Stimulated activated CD4-positive, alpha-beta T cell treated with anti-CD3 and anti-CD28 coated beads, Interleukin-1b, Interleukin-23, amount 100 ng/mL, for 24 hours (primary cell): ENCODE measurements at places on chromosomes 1 and 21.

DNA sequence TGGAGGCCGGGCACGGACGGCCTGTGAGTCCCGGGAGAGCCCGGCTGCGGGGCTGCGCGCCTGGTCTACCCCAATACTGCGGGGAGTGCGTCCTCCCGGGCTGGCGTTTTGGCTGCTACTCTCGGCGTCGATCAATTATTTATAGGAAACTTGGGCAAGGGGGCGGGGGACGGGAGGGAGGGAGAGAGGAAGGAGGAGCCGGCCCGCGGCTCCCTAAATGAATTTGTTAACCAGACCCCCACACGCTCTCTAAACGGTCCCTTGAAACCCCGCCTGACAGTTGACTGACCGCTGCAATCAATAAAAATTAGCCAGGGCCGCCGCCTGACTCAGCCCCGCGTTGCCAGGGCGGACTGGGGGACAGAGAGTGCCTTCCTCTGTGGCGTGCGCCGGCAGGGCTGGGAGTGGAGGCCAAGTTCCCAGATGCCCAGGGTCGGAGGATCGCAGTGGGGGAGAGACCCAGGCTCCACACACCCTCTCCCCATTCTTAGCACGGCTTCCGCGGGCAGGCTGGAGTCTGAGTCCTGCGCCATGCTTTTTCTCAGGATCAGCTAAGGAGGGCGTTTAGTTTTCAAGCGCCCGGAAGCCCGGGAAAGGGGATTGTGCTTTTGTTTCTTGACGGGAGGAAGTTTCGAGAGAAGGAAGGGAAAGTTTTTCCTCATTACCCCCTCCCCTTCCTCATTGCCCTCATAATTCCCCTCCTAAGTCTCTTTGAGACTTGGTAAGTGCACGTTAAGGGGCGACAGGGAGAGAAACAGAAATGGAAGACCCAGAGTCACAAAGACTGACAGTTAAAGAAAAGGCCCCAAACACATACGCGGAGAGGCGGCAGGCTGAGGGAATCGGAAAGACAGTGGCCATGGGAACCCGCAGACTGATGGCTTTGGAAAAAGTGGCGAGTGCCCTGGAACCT, 6.2 kb downstream of the PAX7 start:
- DNase-seq, result no peak

DNA sequence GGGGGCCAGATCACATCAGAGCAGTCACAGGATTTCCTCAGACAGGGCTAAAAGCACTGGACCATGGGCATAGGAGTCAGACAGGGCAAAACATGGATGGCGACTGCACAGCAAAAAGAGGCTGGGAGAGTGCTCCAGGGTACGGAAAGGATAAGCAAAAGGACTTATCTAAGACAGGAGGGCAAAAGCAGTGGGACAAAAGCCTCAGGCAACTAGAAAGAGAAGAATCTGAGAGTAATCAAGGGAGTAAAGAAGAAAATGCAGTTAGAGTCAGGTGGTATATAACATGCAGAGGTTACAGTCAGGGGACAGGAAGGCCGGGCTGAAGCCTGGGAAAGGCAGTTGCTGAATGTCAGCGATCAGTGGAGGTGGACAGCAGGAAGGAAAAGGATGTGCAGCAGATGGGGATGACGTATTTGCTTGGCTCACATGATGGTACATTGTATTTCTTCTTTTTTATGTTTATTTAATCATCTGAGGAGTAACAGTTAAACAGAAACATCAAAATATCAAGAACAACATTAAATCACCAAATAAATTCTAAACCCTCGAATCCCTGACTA, 63.1 kb upstream of the CNN3 start:
- DNase-seq, result no peak

DNA sequence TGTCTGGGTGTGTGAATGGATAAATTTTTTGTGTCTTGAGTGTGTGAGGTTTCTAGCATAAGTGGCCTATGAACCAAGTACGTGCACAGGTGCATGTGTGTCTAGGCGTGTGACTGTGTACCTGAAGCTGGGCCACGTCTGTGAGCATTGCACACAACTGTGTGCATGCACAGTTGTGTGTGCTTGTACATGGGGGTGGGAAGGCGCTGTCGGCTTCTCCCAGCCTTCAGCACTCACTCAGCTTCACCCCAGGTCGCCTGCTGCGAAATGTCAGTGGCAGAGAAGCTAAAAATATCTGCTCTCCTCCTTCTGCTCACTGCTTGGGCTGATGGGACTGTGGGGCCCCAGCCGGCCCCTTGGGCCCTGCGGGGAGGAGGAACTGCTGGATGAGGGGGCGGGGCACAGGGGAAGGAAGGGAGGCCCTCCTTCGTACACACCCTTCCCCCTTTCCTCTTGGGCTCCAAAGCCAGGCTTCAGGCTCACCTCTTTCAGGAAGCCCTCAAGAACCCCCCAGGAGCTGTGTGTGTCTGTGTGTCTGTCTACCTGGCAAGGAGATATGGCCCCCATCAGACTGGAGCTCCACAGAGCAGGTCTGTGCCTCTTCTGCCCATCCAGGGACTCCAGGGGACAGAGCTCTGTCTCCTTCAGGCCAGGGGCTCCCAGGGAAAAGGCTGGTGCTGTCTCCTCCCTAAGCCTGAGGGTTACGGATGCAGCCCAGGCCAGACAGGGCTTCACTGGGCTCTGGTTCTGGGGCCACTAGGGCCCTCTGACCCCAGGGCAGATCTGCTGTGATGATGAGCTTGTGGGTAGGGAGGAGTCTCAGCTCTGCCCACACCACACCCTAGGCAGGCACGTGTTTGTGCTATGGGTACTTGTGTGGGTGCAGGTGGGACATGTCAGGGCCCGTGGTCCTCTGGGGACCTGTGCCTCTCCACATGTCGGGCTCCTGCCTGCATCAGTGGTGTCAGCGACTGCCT, 35.6 kb upstream of the WASF2 start:
- DNase-seq, result no peak

GRCh38 chr1:109933856-109934711, 23.4 kb downstream of the CSF1 start:
- DNase-seq, result no peak

GRCh38 chr1:206579747-206580437, 32.4 kb downstream of the EIF2D start:
- peak; percentile 75 for DNase-seq

DNA sequence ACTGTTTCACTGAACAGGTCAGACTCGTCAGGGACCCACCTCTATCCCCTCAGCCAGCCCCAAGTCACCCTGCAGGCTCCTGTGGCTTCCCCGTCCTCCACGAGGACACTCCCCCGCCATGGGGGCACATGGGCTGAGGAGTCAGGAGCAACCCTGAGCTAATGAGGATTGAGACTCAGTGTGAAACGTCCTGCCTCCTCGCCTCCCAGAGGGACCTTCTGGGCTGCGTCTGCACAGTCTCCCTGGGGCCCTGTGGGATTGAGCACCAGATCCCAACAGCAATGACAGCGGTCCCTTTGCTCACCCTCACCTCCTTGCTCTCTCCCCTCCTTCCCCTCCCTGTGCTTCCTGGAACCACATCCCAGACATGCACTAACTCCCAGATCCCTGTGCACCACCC, 18.9 kb upstream of the SLC25A33 start:
- no peak for DNase-seq

- peak; percentile 51 for DNase-seq
Measured at GRCh38 chr1:15323351-15323988, 76.4 kb downstream of the FHAD1 start.

DNA sequence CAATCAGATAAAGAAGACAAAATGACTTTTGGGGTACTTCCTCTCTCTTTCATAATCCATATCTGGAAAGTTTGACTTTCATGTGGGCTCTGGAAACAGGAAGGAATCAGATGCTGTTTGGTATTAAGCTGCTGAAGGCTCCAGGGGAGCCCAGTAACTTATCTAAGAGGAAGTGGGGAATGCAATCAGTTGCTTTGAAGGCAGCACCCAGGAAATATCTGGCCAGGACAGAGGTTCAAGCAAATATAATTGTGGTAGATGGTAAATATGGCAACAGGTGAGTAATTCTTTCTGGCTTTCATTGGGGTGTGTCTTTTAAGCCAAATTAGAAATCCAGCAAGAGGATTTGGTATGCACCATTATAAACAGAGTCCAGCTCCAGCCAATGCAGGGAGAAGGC, 44.4 kb downstream of the COLGALT2 start:
- DNase-seq, result no peak

DNA sequence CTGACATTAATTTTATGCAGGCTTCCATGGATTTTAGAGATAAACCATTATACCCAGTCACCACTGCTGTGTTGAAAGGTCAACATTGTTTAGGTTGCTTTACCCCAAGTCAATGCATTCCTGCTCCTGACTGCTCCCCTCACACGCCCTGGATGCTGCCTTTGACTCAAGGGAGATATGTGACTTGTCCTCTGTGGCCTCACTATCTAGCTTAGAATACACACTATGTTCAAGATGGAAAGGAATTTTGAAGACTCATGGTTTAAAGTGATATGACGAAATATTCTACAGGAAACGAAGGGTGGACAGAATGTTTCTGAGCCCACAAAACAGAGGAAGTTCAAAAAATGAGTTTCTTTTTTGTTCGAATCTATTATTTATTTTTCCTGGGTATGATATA, 170.4 kb upstream of the NR5A2 start:
- DNase-seq, result no peak

DNA sequence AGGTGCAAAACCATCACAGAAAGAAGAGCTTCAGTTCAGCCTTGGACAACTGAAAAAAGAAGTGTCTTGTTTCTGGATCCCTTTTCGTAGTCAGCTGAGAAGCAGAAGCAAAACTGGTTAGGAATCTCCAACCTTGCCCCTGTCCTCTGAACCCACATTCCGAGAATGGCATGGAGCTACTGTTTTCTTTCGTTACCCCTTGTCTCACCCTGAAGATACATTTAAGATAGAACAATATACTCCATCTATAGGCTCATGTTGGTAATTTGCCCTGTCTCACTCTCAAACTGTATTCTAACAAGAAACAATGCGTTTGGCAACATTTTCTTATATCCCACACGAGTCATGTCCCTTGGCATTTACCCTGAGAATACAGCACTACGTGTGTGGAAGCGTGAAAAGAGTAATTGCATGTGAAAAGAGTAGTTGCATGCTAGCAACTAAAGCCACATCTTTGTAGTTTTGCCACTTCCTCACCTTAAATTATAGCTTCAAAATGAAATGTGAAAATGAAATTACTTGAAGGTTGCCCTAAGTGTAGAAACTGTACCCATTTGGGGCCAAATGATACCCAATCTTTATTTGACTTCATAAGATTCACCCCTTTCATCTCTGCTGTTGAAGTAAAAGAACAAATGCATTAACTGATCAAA, 5.3 kb downstream of the SLAMF7 start:
- DNase-seq, result no peak

DNA sequence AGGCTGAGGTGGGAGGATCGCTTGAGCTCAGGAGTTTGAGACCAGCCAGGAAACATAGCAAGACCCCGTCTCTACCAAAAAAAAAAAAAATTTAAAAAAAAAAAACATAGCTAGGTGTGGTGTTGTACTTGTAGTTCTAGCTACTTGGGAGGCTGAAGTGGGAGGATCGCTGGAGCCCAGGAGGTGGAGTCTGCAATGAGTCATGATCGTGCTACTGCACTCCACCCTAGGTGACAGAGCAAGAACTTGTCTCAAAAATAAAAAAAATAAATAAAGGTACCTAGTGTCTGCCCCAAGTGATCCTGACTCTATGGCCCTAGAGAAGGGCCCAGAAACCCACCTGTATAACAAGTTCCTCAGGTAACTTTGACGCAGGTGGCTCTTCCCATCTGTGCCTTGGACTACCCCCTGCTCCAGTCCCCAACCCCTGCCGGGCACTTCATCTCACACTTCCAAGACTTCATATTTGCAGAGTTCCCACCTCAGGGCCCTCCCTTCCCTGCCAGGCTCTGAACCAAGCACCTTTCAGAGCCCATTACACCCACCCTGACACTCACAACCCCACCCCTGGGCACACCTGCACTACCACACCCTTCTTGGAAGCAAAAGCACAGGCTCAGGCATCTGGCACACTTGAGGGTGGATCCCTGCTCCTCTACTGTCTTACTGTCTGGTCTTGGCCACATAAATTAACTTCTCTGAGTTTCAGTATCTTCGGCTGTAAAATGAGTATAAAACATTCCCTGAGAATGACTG, 80.2 kb upstream of the KLHDC7A start:
- no peak for DNase-seq

GRCh38 chr1:203060115-203060514, 25.7 kb downstream of the MYOG start:
- DNase-seq, result no peak

- DNase-seq, result no peak
Measured at GRCh38 chr1:225146478-225146877, 217.0 kb downstream of the DNAH14 start.

- DNase-seq, result no peak
Measured at GRCh38 chr1:15332952-15333715, 76.6 kb upstream of the EFHD2 start.

DNA sequence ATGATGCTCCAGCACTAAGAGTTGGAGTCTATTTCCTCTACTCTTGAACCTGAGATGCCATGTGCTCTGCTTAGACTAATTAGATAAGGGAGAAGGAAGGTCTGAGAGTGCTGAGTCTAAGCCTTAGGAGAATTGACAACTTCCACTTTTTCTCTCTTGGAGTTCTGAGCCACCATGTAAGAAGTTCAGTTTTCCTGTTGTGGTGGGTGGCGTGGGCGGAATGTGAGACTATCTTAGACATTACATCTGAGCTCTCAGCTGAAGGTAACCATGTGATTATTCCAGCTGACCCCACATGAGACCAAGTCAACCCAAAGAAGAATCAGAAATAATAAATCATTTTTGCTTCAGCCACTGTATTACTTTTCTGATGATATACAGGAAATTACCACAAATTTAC, 404.5 kb upstream of the LRRC7 start:
- no peak for DNase-seq

GRCh38 chr1:75392278-75392677, 218.6 kb downstream of the SLC44A5 start:
- no peak for DNase-seq

GRCh38 chr1:89529196-89529595, 4.6 kb downstream of the LRRC8B start:
- no peak for DNase-seq

DNA sequence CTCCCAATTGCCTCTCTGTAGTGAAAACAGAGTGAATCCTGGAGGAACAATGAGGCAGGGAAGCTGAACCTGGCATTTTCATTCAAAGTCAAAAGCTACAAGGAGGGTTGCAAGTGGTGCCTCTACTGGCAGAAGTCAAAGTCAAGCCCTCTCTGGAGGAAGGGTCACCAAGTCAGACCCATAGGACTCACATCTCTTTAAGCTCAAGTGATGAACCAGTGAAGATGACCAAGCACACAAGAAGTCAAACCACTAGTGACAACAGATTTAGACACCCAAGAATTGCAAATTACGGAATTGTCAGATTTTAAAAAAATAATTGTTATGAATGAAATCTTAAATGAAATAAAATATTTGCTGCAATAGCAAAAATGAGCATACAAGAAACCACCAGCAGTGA, 81.1 kb upstream of the ATP1B1 start:
- DNase-seq, result no peak

DNA sequence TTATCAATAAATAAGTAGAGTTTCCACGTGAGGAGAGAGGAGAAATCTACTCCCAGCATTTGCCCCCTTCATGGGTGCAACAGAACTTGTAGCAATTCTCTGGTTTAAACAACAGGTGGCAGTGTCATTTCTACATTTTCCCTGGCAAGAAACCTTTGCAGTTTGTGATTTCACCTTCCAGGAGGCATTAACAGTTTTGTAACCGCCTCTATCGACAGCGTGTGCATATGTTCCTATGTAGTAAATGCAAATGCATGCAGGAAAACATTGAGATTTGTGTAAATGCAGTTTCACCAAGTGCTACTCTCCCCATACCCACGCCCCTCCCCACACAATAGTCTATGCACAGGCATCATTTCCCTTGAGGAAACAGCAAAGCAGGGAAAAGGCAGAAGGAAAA, 494.7 kb downstream of the SMYD3 start:
- DNase-seq, result no peak
